ENCODE measurements at places on chromosomes 5 and 9. TPM values are rescaled to one million over a fixed set of nuclear protein-coding genes. Genes with fewer than 3 reads are reported as not detected.

SPATA31D4 gene
- total RNA-seq: not detected

SIT1 gene
- total RNA-seq: not detected

CDC26 gene
- total RNA-seq: 36.9 TPM

TNPO1 gene
- total RNA-seq: 298 TPM

ZNF883 gene
- not detected for total RNA-seq

PCDHGB1 gene
- 0.62 TPM for total RNA-seq

ACOT12 gene
- not detected for total RNA-seq

TSSK1B gene
- total RNA-seq: not detected

BTNL3 gene
- not detected for total RNA-seq

COL5A1 gene
- 164 TPM for total RNA-seq

SLC45A2 gene
- total RNA-seq: not detected

FBN2 gene
- total RNA-seq: 57.4 TPM

GGTA1 gene
- not detected for total RNA-seq

CAST gene
- 194 TPM for total RNA-seq

CHD1 gene
- 48.9 TPM for total RNA-seq

N4BP3 gene
- total RNA-seq: 38.2 TPM

SEMA5A gene
- total RNA-seq: 0.04 TPM

PBX3 gene
- 42.0 TPM for total RNA-seq

TMEM141 gene
- total RNA-seq: 43.2 TPM

AHRR gene
- 3.1 TPM for total RNA-seq

FRMD3 gene
- 6.1 TPM for total RNA-seq

ANKRD20A1 gene
- 2.5 TPM for total RNA-seq

CACNA1B gene
- total RNA-seq: 0.11 TPM

ARL14EPL gene
- total RNA-seq: 0.58 TPM

PTGR1 gene
- total RNA-seq: 79.1 TPM

TAF11L5 gene
- total RNA-seq: not detected

POU5F2 gene
- 1.2 TPM for total RNA-seq

FAM221B gene
- total RNA-seq: not detected

SPRY4 gene
- total RNA-seq: 49.5 TPM

PCDHA7 gene
- total RNA-seq: not detected

EGFL7 gene
- 1,043 TPM for total RNA-seq

SPATA31A3 gene
- total RNA-seq: not detected

FBP2 gene
- total RNA-seq: not detected

MCC gene
- 23.0 TPM for total RNA-seq

PCDHA12 gene
- not detected for total RNA-seq

LCN6 gene
- not detected for total RNA-seq

APC gene
- total RNA-seq: 39.6 TPM

GRIA1 gene
- not detected for total RNA-seq

FGD3 gene
- total RNA-seq: not detected

CAMK2A gene
- total RNA-seq: not detected

TNFSF15 gene
- total RNA-seq: 14.3 TPM

POLR3G gene
- total RNA-seq: 15.0 TPM

CDO1 gene
- total RNA-seq: 1.7 TPM

MAPKAP1 gene
- 99.1 TPM for total RNA-seq

PPIC gene
- total RNA-seq: 26.5 TPM

AQP7 gene
- total RNA-seq: 3.7 TPM

CTNND2 gene
- not detected for total RNA-seq

PCDHA3 gene
- total RNA-seq: 0.09 TPM

CERCAM gene
- total RNA-seq: 46.8 TPM

SLC22A4 gene
- 5.4 TPM for total RNA-seq

GMCL2 gene
- total RNA-seq: not detected

ENTPD8 gene
- total RNA-seq: 0.51 TPM

RNF183 gene
- not detected for total RNA-seq

GDF9 gene
- not detected for total RNA-seq

Data from endothelial cell of umbilical vein (primary cell).